MV-4-11 (cell line): ENCODE measurements at places on chromosomes 3 and 15.

DNA sequence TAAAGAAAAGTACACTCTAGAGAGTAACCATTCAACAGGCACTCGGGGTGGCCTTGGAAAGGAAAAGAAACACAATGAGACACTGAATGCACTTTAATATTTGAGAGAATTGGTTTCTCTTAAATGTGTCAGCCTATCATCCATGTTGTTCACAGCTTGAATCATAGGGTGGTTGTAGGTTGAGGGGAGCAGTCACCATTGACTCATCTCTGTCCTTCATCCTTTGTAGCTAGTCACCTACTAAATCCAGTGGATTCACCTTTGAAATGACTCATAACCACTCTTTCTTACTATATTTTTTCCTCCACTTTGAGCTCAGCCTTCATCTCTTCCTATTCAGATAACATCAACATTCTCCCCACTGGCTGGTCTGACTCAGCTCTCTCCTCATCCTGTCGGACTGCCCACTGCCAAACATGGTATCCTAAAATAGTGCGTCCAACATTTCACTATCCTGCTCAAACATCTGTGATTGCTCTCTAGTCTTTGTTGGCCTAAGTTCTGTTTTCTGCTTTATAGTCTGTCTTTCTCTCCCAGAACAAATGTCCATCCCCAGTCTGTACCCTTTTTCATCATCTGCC lies 182.7 kb upstream of the GADL1 start:
- DNase-seq: no peak

- no peak for DNase-seq
Observed at GRCh38 chr3:113249601-113250000, 38.2 kb downstream of the BOC start.

- DNase-seq: no peak
Observed at GRCh38 chr3:5510300-5510699, 322.8 kb downstream of the EDEM1 start.

- DNase-seq: no peak
Observed at GRCh38 chr3:149267565-149267964, 45.9 kb upstream of the CP start.

GRCh38 chr15:95262866-95263564 lies 1031.7 kb downstream of the MCTP2 start:
- DNase-seq: no peak

DNA sequence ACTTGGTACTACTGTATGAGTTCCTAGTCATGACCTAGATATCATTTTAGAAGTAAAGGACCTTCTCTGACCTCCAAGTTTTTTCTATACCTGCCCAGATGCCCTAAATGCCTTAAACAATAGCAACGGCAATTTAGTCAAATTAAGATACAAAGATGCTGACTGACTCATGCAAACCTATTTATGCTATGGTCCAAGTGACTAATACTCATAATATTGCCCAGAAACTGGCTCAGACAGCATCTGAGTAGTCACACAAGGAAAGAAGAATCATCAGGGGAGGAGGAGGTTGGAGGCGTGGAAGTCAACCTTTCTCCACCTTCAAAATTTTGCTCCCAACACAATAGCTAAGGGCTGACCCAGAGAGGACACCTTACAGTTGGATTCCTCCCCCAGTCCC lies 6.8 kb downstream of the FYCO1 start:
- DNase-seq: no peak

DNA sequence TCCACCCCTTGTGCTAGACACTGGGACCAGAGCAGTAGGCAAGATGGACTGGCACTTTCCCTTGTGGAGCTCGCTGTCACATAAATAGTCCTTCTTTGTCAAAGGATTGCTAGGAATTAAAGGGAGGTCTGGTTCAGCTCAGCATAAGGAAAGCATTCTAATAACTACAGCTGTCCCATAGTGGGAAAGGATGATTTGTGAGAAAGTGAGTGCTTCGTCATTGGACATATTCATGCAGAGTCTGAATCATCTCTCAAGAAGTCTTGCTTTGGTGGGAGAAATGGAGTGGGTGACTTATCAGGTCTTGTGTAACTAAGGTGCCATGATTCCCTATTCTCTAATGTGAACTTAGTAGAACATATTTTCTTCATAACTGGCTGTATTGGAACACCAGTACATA lies 14.7 kb downstream of the PPARG start:
- peak; percentile 70 for DNase-seq
